ENCODE measurements at places on chromosomes 1 and 21. TPM values are rescaled to one million over a fixed set of nuclear protein-coding genes. Genes with fewer than 3 reads are reported as not detected.

Gene SPRR2B
- not detected for total RNA-seq

Gene TEX38
- not detected for total RNA-seq

Gene RGS18
- 3.1 TPM for total RNA-seq

Gene PINK1
- total RNA-seq, result 111 TPM

Gene HSD3B1
- total RNA-seq, result not detected

Gene IL10
- total RNA-seq, result 5.2 TPM

Gene ETV3L
- not detected for total RNA-seq

Gene DMBX1
- total RNA-seq, result not detected

Gene VANGL1
- total RNA-seq, result 3.4 TPM

Gene RPS27
- total RNA-seq, result 2,666 TPM

Gene VHLL
- total RNA-seq, result not detected

Gene GJC2
- 2.1 TPM for total RNA-seq

Gene CFHR2
- total RNA-seq, result not detected

DNA sequence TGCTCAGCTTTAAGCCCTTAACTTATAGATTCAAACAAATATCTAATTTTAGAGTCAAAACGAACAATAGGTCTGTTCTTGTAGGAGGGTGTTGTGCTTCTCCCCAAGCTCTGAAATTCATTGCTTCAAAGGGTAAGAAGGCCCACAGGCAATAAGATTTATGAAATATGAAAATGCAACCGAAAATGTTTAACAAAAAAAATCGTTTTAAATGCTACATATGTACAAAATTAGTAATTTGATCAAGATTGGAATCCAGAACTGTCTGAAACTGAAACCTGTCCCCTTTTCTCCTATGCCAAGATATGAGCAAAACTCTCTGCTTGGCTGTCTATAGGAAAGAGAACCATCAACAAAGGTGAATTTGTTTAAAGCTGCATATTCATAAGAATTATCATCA is 534.3 kb downstream of the PLPP3 start:
- H3K4me3 ChIP-seq, result no peak overlapping the region
- DNase-seq, result no peak
- H3K36me3 ChIP-seq, result no peaks in the 10 kb centered on the region
- H3K27ac ChIP-seq, result no peak overlapping the region

DNA sequence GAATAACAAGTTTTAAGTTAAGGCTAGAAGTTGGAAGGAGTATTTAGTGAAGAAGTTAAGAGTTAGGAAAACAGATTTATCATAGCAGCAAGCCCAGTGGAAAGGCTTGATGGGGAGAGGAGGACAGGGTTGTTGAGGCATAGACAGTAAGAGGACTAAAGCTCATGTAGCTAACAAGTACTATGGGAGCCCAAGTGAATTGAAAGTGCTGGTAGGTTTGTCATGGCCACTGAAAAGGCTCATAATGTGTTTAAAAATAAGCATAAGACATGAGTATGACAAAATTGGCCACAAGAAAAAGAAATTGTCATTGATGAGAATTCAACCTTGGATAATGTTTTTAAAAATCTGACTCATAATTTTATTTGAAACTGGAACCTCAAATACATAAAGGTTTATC is 49.2 kb upstream of the CRB1 start:
- no peaks in the 10 kb centered on the region for H3K4me1 ChIP-seq
- no peak overlapping the region for H3K27ac ChIP-seq
- H3K4me3 ChIP-seq, result no peak overlapping the region
- H3K27me3 ChIP-seq, result no peaks in the 10 kb centered on the region
- H3K36me3 ChIP-seq, result no peaks in the 10 kb centered on the region
- DNase-seq, result no peak

DNA sequence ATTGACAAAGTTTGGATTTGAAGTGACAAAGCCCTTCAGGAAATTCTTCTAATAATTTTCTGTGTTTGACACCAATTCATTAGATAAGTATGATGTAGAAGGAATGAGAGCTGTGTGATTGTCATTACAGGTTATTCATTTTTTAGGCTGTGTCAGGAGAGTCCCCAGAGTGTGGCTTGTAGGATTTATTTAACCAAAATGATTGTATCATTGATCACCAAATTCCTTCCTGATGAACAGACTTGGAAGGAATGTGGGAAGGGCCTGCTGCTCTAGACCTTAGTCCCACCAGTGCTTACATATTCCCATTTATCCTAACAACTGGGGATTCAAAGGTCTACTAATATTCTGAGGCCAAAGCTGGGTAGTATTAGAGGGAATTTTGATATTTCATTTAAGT is 383.3 kb upstream of the KAZN start:
- no peaks in the 10 kb centered on the region for H3K36me3 ChIP-seq
- H3K27ac ChIP-seq, result no peak overlapping the region
- no peaks in the 10 kb centered on the region for H3K4me1 ChIP-seq
- no peak overlapping the region for H3K4me3 ChIP-seq
- no peaks in the 10 kb centered on the region for H3K27me3 ChIP-seq

- no peaks in the 10 kb centered on the region for H3K36me3 ChIP-seq
- no peaks in the 10 kb centered on the region for H3K4me1 ChIP-seq
- no peak overlapping the region for H3K27ac ChIP-seq
- no peak for DNase-seq
Measured at GRCh38 chr1:60989749-60990713, 92.3 kb upstream of the NFIA start.

DNA sequence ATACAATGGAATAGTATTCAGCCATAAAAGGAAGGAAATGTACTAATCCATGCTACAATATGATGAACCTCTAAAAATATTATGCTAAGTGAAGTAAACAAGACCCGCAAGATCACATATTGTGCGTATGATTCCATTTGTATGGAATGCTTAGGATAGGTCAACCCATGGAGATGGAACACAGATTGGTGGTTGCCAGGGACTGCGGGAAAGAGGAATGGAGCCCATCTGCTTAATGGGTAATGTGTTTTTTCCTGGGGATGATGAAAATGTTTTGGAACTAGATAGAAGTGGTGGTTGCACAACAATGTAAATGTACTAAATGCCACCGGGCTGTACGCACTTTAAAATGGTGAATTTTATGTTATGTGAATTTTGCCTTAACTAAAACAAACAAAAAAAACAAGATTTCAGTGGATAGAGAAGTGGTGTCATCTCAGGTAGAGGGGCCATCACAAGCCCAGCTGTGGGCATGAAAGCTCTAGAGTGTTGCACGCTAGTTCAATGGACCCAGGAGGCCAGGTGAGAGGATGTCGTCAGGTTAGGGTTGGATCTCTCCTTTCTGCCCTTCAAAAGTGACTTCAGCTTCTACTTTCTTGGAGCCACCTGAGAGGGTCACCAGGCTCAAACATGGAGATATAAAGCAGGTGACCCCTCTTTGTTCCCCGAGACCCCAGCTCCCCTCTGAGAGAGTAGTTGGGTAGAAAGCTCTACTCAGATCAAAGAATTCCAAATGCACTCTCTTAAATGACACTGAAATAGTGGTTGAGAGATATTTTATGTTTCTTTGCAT is 2.5 kb downstream of the C1orf115 start:
- no peak for DNase-seq
- H3K27ac ChIP-seq, result no peak overlapping the region
- H3K4me3 ChIP-seq, result no peak overlapping the region
- no peaks in the 10 kb centered on the region for H3K27me3 ChIP-seq
- H3K4me1 ChIP-seq, result peaks cover 23% of the 10 kb centered on the region

GRCh38 chr21:32131960-32132359 is 146.9 kb downstream of the MIS18A start:
- H3K4me3 ChIP-seq, result no peak overlapping the region
- no peak for DNase-seq
- no peak overlapping the region for H3K27ac ChIP-seq
- H3K27me3 ChIP-seq, result no peaks in the 10 kb centered on the region
- no peaks in the 10 kb centered on the region for H3K36me3 ChIP-seq

GRCh38 chr1:54846716-54847284 is 40.2 kb downstream of the DHCR24 start:
- peak; percentile 11 for DNase-seq
- no peaks in the 10 kb centered on the region for H3K4me1 ChIP-seq
- H3K27me3 ChIP-seq, result no peaks in the 10 kb centered on the region

GRCh38 chr1:7117399-7118281 is 332.4 kb downstream of the CAMTA1 start:
- no peaks in the 10 kb centered on the region for H3K4me1 ChIP-seq
- no peak overlapping the region for H3K27ac ChIP-seq
- no peak overlapping the region for H3K4me3 ChIP-seq
- H3K36me3 ChIP-seq, result no peaks in the 10 kb centered on the region
- DNase-seq, result no peak

DNA sequence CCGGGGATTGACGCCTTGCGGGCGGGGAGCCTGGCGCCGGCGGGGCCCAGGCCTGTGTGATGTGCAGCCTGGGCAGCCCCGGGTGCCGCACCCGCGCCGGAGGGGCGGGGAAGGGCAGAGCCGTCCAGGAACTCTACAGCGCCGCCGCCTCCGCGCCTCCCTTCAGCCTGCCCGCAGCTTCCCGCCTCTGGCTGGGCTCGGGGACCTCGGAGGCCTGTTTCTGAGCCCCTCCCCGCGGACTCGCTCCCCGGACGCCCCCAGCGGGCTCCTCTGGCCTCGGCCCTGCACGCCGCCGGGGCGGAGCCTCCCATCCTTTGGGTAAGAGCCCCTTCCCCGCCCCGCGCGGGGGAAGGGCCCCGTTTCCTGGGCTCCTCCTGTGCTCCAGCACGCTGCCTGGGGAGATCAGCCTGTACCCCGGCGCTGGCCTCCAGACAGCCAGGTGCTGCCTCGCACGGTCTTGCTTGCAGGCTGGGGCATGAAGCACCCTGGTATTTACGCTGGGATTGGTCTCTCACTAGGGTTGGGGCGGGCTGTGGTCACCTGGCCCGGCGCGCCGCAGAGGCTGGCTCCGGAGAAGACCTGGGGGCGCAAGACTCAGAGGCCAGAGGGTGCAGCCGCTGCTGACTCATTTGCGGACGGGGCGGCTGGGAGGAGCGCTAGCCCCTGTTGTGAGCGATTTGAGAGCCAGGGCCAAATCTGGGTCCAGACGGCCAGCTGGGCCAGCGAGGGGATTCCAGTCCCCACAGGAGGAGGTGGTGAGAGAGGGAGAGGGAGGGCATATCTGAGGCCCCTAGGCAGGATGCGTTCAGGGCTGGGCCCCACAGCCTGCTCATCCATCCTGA is 5.7 kb upstream of the ACOT11 start:
- peak; percentile 93 for DNase-seq
- H3K4me3 ChIP-seq, result peak overlapping the region; percentile 40
- no peaks in the 10 kb centered on the region for H3K27me3 ChIP-seq
- peaks cover 18% of the 10 kb centered on the region for H3K4me1 ChIP-seq
- H3K36me3 ChIP-seq, result no peaks in the 10 kb centered on the region

DNA sequence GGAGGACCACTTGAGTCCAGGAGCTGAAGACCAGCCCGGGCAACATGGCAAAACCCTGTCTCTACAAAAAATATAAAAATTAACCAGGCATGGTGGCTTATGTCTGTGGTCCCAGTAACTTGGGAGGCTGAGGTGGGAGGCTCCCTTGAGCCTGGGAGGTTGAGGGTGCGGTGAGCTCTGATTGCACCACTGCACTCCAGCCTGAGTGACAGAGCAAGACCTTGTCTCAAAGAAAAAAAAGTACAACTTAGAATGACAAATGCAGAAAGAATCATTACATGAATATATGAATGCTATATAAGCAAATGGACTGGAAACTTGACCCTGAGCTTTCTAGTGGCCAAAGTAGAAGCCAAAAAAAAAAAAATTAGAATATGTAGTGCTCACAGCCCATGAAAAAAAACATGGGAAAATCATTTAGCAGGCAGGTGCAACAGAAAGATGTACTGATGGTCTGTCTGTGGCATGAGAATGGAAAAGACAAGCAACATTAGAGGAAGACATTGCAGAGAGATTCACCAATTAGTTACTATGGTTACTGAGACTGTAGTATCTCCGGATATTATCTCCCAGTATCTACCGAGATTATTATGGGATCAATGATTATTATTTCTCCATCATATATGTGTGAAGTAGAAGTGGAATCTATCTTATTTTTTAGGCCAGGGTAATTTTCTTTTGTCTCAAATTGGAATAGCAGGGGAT is 19.2 kb downstream of the ELAPOR1 start:
- H3K36me3 ChIP-seq, result no peaks in the 10 kb centered on the region
- H3K27me3 ChIP-seq, result no peaks in the 10 kb centered on the region
- no peak overlapping the region for H3K4me3 ChIP-seq
- no peak overlapping the region for H3K27ac ChIP-seq

- H3K36me3 ChIP-seq, result no peaks in the 10 kb centered on the region
- H3K27me3 ChIP-seq, result peaks cover 4% of the 10 kb centered on the region
- peaks cover 9% of the 10 kb centered on the region for H3K4me1 ChIP-seq
Measured at GRCh38 chr1:10838541-10838940, 42.1 kb upstream of the CASZ1 start.

DNA sequence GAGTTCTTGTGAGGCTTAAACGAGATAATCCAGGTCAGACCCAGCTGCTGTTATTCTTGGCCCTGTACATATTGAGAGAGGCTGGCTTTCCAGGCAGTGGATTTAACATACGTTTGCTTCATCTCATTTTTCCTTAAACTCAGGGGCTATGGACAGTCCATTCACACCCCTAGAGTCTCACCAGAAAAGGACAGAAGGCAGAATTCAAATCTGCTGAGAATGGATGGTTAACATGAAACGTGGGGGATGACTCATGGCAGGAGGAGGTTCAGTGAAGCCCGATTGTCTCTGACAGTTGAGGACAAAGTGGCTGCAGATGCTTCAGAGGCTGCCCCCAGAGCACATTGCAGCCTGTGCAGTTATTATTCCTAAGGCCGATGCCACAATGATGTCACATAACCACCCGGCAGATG is 39.5 kb downstream of the TGFB2 start:
- H3K27me3 ChIP-seq, result no peaks in the 10 kb centered on the region
- peaks cover 10% of the 10 kb centered on the region for H3K4me1 ChIP-seq
- H3K36me3 ChIP-seq, result no peaks in the 10 kb centered on the region
- H3K27ac ChIP-seq, result no peak overlapping the region
- no peak for DNase-seq

DNA sequence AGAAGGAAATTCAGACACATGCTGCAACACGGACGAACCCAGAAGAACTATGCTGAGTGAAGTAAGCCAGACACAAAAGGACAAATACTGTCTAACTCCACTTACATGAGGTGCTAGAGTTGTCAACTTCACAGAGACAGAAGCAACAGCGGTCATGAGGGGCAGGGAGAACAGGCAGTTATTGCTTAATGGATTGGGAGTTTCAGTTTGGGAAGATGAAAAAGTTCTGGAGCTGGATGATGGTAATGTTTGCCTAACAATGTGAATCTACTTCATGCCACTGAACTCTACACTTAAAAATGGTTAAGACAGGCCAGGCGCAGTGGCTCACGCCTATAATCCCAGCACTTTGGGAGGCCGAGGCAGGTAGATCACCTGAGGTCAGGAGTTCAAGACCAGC is 12.1 kb downstream of the PARP1 start:
- no peaks in the 10 kb centered on the region for H3K27me3 ChIP-seq
- H3K4me3 ChIP-seq, result no peak overlapping the region
- no peak for DNase-seq
- H3K27ac ChIP-seq, result no peak overlapping the region

DNA sequence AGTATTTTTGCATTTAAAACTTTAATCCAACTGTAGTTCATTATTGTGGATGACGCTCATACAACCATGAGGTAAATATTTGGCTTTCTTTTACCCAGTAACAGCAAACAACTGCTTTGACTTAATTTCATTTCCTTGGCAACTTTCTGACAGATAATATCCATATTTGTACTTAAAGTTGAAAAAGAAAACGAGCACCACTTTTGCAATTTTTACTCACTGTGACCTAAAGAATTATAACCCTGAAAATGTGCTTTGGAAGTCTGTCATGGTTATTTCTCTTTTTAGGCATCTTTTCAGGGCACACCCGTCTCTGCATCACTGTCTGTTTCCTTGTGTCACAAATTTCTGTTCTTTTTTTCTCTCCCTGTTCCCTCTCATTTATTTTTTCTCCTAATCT is 918 bp upstream of the CD2 start:
- H3K36me3 ChIP-seq, result no peaks in the 10 kb centered on the region
- no peak overlapping the region for H3K4me3 ChIP-seq
- H3K27ac ChIP-seq, result no peak overlapping the region
- no peak for DNase-seq
- no peaks in the 10 kb centered on the region for H3K27me3 ChIP-seq

Measured in upper lobe of left lung (tissue), 6 donors.